Spinal cord (tissue), 10 donors: ENCODE measurements at places on chromosomes 1 and 21. TPM values are rescaled to one million over a fixed set of nuclear protein-coding genes. Genes with fewer than 3 reads are reported as not detected.

DNA sequence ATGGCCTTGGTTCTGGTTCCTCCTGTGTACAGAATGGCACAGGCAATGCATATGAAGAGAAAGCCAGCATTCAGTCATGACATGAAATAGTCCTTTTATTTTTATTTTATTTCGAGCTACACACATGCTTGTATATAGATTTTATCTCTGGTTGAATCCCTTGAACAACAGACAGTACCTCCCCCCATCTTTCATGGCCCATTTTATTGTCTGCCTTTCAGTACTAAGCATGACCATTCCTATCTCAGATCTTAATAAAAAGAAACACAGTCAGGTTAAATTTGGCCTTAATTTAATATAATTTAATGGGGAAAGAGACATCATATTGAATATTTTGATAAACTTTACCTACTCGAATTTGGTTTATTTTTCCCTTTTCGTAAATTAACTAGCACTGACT lies 76.4 kb upstream of the VANGL1 start:
- no peaks in the 10 kb centered on the region for H3K27me3 ChIP-seq
- DNase-seq = no peak
- H3K36me3 ChIP-seq = no peaks in the 10 kb centered on the region
- no peaks in the 10 kb centered on the region for H3K4me1 ChIP-seq
- H3K27ac ChIP-seq = no peak overlapping the region

GRCh38 chr1:168640182-168640581 lies 63.8 kb downstream of the XCL1 start:
- no peak for DNase-seq
- H3K4me1 ChIP-seq = no peaks in the 10 kb centered on the region
- H3K4me3 ChIP-seq = no peak overlapping the region
- no peaks in the 10 kb centered on the region for H3K36me3 ChIP-seq
- no peaks in the 10 kb centered on the region for H3K27me3 ChIP-seq
- no peak overlapping the region for H3K27ac ChIP-seq

DNA sequence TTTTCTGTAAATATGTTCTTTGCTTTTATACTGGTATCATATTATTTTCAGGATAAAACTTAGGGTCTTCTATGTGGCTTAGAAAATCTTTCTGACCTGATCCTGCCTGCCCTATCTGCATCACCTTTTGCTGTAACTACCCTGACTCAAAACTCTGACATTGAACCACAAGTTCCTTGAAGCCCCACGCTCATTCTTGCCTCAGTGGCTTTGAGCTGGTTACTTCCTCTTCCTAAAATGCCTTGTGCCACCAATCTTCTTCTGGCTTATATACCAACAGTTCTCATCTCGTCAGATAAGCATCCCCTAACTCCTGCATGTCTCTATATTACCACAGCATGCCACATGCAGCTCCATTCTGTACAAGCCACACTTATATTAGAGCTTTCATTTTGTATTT lies 84.5 kb upstream of the LRRC7 start:
- no peak overlapping the region for H3K27ac ChIP-seq
- no peaks in the 10 kb centered on the region for H3K36me3 ChIP-seq
- no peak overlapping the region for H3K4me3 ChIP-seq
- no peak for DNase-seq

- no peaks in the 10 kb centered on the region for H3K4me1 ChIP-seq
- H3K36me3 ChIP-seq = no peaks in the 10 kb centered on the region
These were observed 403.3 kb downstream of the KCTD3 start for GRCh38 chr1:215970406-215970805.

CYP4A11 gene
- total RNA-seq = 0.72 TPM

DNA sequence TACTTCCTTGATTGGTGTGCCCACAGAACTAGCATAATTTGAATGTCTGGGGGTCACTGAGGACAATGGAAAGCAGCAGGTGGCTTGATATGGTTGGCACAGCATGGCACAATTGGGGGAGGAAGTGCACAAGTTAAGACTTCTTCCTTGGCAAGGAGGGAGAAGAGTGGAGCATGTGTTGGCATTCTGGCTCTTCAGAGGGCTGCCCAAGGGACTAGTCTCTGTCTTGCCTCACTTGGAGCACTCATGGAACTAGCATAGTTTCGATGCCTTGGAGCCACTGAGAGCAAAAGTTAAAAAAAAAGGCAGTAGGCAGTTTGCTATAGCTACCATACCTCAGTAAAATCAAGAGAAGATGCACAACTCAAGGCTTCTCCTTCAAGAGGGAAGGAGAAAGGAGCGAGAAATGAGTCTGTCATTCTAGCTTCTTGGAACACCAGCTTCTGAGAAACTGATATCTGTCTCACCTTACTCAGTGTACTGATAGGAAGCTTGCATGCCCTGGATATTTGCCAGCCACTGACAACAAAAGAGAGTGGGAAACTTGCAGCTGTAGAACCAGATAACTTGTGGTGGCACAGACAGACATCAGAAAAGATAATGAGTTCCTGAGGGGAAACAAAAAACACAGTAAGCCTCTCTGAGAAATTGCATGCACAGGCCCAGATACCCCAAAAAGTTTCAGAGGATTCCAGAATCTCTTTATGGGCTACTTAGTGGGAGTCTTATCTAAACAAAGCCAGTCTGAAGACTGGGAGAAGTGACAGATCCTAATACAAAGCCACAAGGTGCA lies 207.5 kb upstream of the SAMSN1 start:
- H3K36me3 ChIP-seq = no peaks in the 10 kb centered on the region
- no peaks in the 10 kb centered on the region for H3K27me3 ChIP-seq
- H3K27ac ChIP-seq = no peak overlapping the region
- DNase-seq = no peak
- H3K4me3 ChIP-seq = no peak overlapping the region

TCP10L gene
- total RNA-seq = 3.0 TPM

GRCh38 chr1:41412748-41413147 lies 51.5 kb downstream of the FOXO6 start:
- no peak overlapping the region for H3K27ac ChIP-seq
- no peaks in the 10 kb centered on the region for H3K36me3 ChIP-seq
- H3K4me3 ChIP-seq = no peak overlapping the region
- peaks cover 20% of the 10 kb centered on the region for H3K4me1 ChIP-seq
- H3K27me3 ChIP-seq = peaks cover 2% of the 10 kb centered on the region

GRCh38 chr1:95115708-95116137 lies 1.4 kb upstream of the TLCD4 start:
- DNase-seq = no peak
- H3K27ac ChIP-seq = no peak overlapping the region
- H3K4me1 ChIP-seq = peaks cover 5% of the 10 kb centered on the region

GRCh38 chr1:230195199-230195598 lies 128.2 kb downstream of the GALNT2 start:
- H3K27me3 ChIP-seq = no peaks in the 10 kb centered on the region
- H3K4me1 ChIP-seq = peaks cover 8% of the 10 kb centered on the region
- H3K36me3 ChIP-seq = peaks cover 19% of the 10 kb centered on the region

DNA sequence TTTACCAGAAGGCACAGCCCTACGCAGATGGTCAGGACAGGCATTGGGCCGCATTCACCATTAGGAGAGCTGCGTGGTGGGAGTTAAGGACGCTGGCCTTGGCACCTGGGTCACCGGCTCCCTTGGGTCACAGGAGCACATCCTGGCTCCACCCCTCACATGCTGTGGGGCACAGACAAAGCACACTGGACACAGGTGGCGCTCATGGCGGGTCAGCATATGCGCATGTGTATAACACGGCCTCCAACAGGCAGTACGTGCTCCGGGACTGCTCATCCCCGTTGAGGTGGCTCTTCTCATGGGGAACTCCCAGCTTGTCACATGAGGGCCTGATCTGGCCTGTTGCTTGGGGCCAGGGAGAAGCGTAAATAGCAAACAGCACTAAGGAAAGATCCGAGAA lies 25.0 kb downstream of the PGBD5 start:
- H3K27ac ChIP-seq = no peak overlapping the region
- peaks cover 18% of the 10 kb centered on the region for H3K4me1 ChIP-seq
- H3K27me3 ChIP-seq = no peaks in the 10 kb centered on the region
- no peak overlapping the region for H3K4me3 ChIP-seq
- no peak for DNase-seq

GRCh38 chr21:31220575-31220974 lies 123.5 kb downstream of the TIAM1 start:
- peak; percentile 35 for DNase-seq
- no peak overlapping the region for H3K4me3 ChIP-seq
- H3K27ac ChIP-seq = no peak overlapping the region
- H3K36me3 ChIP-seq = peaks cover 5% of the 10 kb centered on the region

GRCh38 chr1:230518511-230518910 lies 92.4 kb upstream of the PGBD5 start:
- H3K36me3 ChIP-seq = no peaks in the 10 kb centered on the region
- no peak overlapping the region for H3K27ac ChIP-seq
- peaks cover 13% of the 10 kb centered on the region for H3K4me1 ChIP-seq
- H3K27me3 ChIP-seq = no peaks in the 10 kb centered on the region

DNA sequence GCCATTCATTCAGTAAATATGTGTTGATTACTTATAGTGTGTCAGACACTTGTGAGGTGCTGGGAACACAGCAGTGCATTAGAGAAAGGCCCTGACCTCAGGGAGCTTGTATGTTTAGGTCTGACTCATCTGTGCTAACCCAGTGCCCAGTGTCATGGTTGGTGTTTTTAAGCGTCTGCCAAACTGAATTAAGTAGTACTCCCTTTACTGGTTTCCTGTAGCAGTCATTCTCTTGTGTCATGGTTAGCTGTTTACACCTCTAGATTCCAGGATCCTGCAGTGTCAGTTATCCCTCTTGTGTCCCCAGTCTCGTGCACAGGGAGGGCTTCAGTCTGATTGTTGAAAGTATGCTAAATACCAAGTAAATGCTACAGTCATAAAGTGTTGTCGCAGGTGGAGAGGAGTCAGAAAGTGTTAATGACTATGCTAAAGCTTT lies 14.2 kb downstream of the UCK2 start:
- no peak overlapping the region for H3K4me3 ChIP-seq
- H3K27ac ChIP-seq = no peak overlapping the region
- no peaks in the 10 kb centered on the region for H3K4me1 ChIP-seq
- DNase-seq = no peak

DNA sequence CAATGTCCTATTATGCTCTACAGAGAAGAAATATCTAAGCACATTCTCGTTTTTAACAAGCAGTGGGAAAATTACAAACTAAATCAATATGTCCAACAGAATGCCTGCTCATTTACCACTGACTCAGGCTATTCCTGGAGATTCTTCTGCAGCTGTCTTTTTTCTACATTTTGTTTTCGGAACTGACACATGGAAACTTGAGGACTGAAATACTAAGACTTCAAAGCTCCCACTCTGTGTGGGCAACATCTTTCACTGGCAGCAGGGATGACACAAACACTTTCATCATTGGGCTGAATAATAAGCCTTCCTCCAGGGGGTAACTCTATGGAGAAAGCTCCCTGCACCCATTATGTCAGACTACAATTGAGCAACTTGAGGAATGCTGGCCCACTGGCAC lies 175.5 kb upstream of the NCAM2 start:
- no peak overlapping the region for H3K27ac ChIP-seq
- H3K36me3 ChIP-seq = no peaks in the 10 kb centered on the region
- peak; percentile 50 for DNase-seq
- H3K4me1 ChIP-seq = no peaks in the 10 kb centered on the region
- H3K27me3 ChIP-seq = no peaks in the 10 kb centered on the region
- no peak overlapping the region for H3K4me3 ChIP-seq

DNA sequence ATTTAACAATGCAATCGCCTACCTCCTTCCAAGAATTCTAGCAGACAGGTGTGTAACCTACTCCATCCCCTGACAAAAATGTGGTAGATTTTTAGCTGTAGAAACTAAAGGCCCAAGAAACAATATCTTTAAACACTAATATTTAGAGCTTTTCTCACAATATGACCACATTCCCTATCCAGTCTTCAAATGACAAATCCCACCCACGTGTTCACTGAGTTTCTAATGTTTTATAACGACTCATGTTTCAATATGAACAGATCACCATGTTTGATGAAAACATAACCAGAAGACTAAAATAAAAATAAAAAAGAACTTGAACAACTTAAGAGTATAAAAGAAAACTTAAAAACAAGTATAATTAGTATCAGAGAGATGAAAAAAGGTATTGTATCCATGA lies 24.6 kb downstream of the RSBN1 start:
- H3K4me3 ChIP-seq = no peak overlapping the region
- H3K36me3 ChIP-seq = peaks cover 5% of the 10 kb centered on the region
- no peaks in the 10 kb centered on the region for H3K4me1 ChIP-seq
- no peaks in the 10 kb centered on the region for H3K27me3 ChIP-seq

GRCh38 chr1:208595745-208596144 lies 351.6 kb upstream of the PLXNA2 start:
- no peaks in the 10 kb centered on the region for H3K27me3 ChIP-seq
- no peak overlapping the region for H3K4me3 ChIP-seq
- H3K36me3 ChIP-seq = no peaks in the 10 kb centered on the region
- DNase-seq = no peak
- peaks cover 4% of the 10 kb centered on the region for H3K4me1 ChIP-seq

DNA sequence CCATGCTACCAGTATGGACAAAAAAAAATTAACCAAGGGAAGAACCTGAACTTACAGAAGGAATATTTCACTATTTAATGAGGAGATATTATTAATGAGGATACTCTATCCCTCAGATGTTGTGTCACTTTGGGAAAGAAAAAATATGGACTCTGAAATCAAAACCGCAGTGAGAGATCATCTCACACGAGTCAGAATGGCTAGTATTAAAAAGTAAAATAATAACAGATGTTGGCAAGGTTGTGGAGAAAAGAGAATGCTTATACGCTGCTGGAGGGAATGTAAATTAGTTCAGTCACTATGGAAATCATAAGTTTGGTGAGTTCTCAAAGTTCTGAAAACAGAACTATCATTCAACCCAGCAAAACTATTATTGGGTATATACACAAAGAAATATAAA lies 30.9 kb downstream of the TNFSF4 start:
- H3K4me1 ChIP-seq = no peaks in the 10 kb centered on the region
- H3K36me3 ChIP-seq = no peaks in the 10 kb centered on the region
- H3K27ac ChIP-seq = no peak overlapping the region
- H3K4me3 ChIP-seq = no peak overlapping the region
